ENCODE measurements at places on chromosomes 2 and 18.

DNA sequence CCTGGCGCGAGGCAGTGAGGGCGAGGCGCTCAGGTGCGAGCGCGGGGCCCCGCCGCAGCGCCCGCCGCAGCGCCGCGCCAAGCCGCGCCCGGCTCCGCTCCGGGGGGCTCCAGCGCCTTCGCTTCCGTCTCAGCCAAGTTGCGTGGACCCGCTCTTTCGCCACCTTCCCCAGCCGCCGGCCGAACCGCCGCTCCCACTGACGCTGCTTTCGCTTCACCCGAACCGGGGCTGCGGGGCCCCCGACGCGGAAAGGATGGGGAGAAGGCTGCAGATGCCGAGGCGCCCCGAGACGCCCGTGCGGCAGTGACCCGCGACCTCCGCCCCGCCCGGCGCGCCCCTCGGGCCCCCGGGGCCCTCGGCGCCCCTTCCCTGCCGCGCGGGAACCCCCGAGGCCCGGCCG is 328 bp upstream of the INHBB start:
- no peak for DNase-seq

GRCh38 chr2:120208381-120209353 is 14.5 kb downstream of the TMEM185B start:
- DNase-seq = no peak

DNA sequence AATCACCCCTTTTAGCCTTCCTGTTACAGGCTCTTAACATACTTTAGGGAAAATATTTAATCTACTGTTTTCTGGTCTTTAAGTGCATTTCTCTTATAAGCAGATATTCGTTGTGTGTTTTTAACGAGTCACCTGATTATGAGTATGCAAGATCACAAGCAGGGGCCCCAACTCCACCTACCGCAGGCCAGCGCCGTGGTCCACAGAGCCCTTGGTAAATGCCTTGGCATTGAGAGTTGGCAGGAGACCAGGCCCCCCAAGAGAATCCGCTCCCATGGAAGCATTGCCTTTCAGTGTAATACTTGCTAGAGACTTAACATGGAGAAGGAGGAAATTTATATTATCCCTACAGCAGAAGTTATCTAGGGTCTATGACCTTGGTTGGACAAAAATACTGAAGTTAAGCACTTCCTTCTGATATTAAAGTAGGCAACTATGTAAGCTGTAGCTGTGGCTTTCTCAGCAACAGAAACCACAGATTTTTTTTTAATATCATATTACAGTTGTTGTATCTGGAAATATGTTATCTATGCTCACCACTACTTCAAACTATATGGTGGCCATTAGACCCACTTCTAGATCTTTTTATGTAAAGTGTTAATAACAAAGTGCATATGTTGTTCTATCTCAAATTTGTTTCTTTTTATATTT is 241.8 kb upstream of the MGAT5 start:
- DNase-seq = no peak

GRCh38 chr2:232884001-232884421 is 13.9 kb downstream of the SNORC start:
- DNase-seq = no peak

- no peak for DNase-seq
These were observed 360.6 kb downstream of the ZNF521 start for GRCh38 chr18:24991141-24992060.

- no peak for DNase-seq
These were observed 68.1 kb downstream of the RMDN2 start for GRCh38 chr2:37993143-37993542.

- DNase-seq = no peak
These were observed 201.8 kb downstream of the KLHL29 start for GRCh38 chr2:23586741-23587306.

DNA sequence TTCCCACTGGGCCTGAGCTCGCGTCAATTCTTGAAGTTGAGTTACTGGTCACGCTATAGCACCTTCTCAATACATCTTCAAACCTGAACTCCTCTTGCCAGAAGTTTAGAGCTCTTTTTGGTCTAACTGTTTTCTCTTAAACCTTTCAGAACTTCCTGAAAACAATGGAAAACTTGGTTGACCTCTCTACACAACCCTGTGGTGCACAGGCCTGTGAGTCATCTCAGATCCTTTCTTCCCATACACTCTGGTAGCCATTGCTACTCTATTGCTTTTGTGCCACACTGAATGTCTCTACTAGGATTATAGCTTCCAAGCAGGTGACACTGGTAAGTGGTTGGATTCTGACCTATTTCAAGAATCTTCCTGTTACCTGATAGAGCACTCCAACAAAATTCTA is 321.5 kb upstream of the FSIP2 start:
- no peak for DNase-seq

GRCh38 chr2:68936889-68937288 is 15.8 kb downstream of the GKN2 start:
- no peak for DNase-seq

DNA sequence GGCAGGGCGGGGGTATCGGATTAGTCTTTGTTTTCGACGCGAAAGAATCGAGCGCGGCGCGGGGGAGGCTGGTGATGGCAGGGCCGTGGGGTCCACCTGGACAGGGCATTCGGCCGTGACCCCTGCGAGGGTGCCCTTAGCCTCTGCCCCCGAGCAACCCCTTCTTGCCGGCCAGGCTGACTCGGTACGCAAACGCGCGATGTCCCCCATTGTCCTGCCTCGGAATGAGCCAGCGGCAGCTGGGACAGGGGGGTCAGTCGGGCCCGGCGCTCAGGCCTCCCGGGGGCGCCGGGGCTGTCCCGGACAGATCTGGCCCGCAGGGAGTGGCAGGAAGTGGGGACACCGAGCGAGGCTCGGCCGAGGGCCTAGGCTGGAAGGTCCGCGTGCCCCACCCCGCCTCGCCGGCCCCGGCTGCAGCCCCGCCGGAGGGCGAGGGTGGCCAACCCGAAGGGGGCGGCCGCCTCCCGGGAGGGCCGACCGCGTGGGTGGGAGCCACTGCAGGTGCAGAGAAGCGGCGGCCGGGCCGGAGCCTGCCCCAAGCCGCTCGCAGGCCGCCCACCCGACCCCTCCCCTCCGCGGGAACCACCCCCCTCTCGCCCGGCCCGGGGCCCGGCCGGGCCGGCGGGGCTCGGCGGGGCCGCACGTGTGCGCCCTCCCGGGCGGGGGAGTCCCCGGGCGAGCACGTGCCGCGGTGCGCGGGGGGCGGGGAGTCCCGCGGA is at the start of gene TET3:
TET3 (plus strand) TSS at position 708 of the 719 bp plus-strand sequence. CDS start 1,494 bp downstream, outside the sequence.
- no peak for DNase-seq

DNA sequence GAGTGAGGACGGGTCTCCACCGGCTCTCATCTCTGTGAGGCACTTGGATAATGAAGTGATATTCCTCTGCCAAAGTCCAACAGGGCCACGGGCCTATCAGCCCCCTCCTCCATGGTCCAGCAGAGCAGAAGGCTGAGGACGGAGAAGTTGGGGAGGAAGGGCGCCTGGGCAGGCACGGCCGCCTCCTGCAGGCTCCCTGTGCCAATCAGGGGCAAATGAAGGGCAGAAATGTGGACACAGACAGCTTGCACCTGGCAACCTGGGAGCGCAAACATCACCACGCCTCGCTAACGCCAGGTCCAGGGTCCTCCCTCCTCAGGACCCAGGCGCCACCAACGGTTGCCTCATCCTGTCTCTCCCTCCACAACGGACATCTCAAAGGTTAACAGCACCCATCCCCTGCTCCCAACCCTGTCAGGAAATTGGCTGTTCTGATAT is 24.3 kb downstream of the SMAD7 start:
- DNase-seq = no peak

- DNase-seq = no peak
These were observed 57.9 kb downstream of the WDR75 start for GRCh38 chr2:189499137-189499536.

DNA sequence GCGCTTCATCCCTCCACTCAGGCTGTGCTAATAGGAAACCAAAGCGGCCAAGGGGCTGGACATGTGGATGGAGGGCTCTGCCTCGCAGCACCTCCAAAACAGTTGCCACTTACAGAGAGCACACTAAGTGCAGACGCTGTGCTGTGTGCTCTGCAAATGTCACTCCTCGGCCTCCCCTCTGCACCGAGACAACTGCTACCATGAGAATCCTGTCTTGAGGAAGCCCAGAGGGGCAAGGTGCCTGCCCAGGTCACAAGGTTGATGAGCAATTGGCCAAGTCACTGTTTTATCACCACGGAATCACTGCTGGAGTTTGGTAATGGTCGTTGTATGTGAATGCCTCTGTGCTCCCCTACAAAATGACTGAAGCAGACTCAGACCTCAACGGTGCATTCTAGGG is 132.2 kb downstream of the SEPTIN10 start:
- DNase-seq = no peak

- no peak for DNase-seq
These were observed 2.9 kb upstream of the GTF3C3 start for GRCh38 chr2:196802401-196802800.

- DNase-seq = no peak
These were observed 49.1 kb downstream of the FASTKD2 start for GRCh38 chr2:206814498-206814897.

DNA sequence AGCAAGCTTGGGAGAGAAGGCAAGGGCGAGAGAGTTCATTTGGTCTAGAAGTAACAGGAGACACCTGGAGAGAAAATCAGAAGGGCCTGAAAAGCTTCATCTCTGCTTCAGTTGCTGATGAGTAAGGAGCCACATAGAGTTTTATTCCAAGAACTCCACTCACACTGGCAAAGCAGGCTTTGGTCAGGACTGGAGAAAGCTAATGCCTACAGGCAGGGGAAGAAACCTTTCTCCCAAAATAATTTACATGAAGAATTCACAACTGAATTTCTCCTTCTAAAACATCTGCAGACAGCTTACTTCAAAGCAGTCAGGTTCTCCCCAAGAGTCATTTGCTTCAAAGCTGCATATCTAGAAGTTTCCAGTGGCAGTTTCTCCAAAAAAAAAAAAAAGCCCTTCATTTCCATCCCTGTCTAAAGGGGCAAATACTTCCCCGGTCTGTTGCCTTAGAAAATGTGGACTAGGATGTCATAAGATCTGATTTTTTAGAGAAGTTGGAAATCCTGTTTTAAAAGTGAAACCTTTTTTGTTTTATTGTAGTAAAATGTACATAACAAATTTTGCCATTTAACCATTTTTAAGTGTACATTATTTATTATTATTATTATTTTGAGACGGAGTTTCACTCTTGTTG is 46.3 kb downstream of the TMEM247 start:
- DNase-seq = no peak

- no peak for DNase-seq
These were observed 24.6 kb downstream of the TMEM127 start for GRCh38 chr2:96241227-96241626.

DNA sequence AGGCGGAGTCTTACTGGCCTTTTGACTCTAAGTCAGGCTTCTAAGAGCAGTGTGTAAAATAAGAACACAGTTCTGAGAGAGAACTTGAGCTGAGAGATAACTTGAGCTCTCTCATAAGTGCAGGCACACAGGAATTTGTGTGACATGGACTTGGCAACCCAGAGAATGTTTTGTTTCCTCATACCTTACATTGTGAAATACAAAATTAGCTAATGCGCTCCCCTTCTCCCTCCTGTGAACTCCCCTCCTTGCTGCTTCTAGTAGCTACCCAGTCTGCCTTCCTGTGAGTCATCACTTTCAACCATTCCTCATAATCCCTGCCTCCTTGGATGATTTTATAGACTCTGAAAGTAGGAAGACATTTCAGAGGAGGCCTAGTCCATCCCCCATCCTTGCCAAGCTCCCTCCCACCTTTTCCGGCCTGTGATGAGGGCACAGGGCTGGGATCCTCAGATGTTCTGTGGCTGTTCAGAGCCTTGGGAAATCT is 22.6 kb downstream of the FER1L5 start:
- DNase-seq = no peak

- no peak for DNase-seq
These were observed 17.2 kb upstream of the POLE4 start for GRCh38 chr2:74941284-74941683.

GRCh38 chr2:1499033-1499795 is 86.0 kb downstream of the TPO start:
- no peak for DNase-seq

DNA sequence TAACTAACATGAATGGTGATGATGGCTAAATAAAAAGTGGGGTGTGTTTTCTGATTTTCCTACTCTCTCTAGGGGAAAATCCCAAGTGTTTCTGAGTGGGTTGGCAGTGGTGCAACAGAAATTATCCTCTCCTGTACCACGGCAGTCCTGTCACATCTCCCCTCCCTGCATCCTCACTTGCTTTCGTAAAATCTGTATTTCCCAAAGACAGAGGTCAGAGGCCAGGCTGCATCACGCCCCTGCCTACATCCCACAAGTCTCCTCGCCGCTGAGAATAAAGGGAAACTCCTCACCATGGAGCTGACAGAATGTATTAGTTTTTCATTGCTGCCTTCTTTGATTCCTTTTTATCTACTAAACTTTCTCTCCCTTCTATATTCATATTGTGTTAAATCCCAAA is 13.1 kb downstream of the FBLN7 start:
- DNase-seq = no peak

- DNase-seq = no peak
These were observed 75.4 kb upstream of the ZEB2 start for GRCh38 chr2:144595279-144595678.

GRCh38 chr18:58579561-58580047 is 49.3 kb downstream of the ALPK2 start:
- no peak for DNase-seq

DNA sequence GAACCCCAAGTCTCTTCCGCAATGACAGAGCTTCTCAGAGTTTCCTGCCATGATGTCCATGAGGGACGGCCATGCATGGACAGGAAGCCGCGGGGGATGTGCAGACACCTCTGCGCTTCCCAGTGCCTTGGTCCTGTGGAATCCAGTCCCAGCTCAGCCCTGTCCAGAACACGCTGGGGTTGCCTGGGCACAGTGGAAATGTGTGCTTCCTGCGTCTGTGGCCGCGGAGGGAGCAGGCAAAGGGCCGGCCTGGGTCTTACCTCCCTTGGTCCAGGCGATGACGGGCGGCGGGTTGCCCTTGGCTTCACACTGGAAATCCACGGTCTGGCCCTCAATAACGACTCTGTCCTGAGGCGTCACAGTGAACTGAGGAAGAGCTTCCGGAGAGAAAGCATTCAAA is 79.6 kb downstream of the PXDN start:
- no peak for DNase-seq

GRCh38 chr2:181047829-181048228 is 67.4 kb downstream of the UBE2E3 start:
- no peak for DNase-seq

GRCh38 chr2:127652786-127653357 is 6.9 kb downstream of the GPR17 start:
- no peak for DNase-seq

GRCh38 chr2:199136242-199136641 is 321.5 kb downstream of the SATB2 start:
- DNase-seq = no peak

DNA sequence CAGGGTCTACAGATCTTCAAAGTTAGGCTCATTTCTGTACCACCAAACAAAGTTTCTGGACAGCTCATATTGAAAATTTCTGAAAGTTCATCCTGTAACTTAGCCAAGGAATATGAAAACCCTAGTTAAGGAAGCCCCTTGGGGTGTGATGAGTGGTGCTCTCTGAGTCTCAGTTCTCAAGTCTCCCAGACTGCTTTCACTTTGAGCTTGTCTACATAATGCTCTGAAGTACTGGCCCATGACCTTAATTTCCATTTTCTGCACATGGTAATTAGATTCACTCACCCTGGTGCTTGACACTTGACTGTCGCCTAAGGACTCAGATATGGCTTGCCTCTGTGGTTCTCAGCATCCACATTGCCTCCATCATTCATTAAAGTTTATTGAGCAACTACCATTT is 51.7 kb upstream of the SATB2 start:
- DNase-seq = no peak
